Fibroblast of pulmonary artery (primary cell): ENCODE measurements at places on chromosomes 3 and 15.

DNA sequence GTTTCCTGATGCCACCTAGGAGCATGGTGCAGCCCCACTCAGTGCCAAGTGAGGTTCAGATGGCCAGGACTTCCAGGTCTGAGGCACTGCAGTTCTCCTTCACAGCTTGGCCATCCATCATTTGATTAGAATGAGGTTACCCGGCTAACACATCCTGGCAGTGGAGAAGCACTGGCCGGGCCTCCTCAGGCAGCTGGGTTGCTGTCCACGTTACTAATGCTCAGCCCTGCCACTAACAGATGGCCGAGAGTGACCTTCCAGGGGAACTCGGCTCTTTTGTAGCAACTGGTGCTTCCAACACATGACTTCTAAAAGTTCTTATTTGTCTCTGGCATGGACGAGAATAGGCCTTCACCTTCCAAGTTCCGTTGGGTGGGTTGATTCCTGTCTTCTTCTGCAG, 204.6 kb upstream of the CFAP20DC start:
- no peak for DNase-seq

DNA sequence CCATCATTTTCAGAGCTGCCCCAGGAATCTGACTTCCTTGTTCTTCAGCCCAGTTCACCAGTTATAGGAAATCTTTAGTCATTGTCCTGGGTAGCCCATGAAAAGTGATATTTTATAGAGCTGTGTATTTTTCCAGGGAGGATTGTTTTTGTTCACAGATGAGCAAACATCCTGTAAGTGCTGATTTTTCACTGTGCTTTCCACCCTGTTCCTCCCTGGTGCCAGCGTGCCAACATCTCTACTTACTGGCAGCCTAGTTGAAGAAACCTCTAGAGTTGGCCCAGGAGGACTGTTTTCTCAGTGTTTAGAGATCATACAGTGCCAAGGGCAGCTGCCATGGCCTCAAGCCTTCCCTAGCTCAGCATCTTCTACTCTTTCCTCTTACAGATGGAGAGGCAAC, 41.3 kb downstream of the ST6GAL1 start:
- DNase-seq, result no peak

DNA sequence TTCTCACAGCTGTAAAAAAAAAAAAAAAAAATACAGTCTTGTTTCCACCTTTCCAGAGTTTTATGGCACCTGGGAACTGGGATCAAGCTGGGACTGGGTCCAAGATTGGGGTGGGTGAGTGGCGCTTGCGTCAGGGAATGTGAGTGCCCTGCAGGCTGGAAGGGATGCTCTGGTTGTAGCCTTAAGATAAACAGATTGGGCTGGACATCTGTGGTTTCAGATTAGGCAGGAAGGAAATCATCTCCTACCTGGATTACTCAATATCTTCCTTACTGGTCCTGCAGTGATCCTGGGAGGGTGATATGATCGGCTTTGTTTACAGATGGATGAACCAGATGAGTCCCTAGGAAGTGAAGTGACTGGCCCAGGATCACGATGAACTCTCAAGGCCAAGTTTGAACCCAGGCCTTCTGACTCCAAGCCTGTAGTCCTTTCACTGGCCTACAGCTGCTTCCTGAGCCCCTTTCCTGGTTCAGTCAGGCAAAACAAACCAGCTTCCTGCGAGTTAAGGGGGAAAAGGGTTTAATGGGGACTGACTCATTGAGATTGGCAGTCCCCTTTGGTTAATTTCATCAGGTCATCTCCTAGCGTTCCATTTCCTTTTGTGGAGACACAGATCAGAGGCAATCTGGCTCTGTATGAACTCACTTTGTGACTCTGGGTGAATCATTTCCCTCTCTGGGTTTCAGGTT, 179.8 kb downstream of the THSD4 start:
- peak; percentile 96 for DNase-seq

GRCh38 chr3:138449490-138449889, 15.1 kb downstream of the ESYT3 start:
- no peak for DNase-seq

- DNase-seq, result no peak
These were observed 53.4 kb downstream of the SRGAP3 start for GRCh38 chr3:9196020-9196419.
